ENCODE measurements at places on chromosomes 5 and 9. TPM values are rescaled to one million over a fixed set of nuclear protein-coding genes. Genes with fewer than 3 reads are reported as not detected.

DNA sequence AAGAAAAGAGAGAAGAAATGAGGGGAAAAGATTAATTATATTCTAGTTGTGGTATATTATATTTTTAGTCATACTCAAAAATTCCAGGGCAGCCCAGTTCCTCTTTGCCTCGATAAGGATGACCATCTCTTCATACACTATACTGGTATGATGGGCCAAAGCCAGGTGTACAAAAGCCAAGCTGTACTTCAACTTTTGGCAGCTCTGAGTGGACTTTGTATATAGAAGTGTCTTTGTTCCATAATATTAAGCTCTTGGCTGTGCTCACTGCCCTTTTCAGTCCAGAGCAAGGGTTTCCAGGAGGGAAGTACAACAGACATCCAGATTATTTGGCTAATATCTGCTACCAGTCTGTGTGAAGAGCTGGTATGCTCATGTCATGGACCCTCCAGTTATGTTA, 934.3 kb upstream of the CDH10 start:
- no peak for DNase-seq

GRCh38 chr9:74674077-74674476, 176.9 kb downstream of the RORB start:
- no peak for DNase-seq

Gene GABRA6
- not detected for total RNA-seq

GRCh38 chr5:68041293-68041692, 174.3 kb upstream of the PIK3R1 start:
- DNase-seq, result no peak

- no peak for DNase-seq
Observed at GRCh38 chr5:147731431-147732290, 50.9 kb downstream of the JAKMIP2 start.

DNA sequence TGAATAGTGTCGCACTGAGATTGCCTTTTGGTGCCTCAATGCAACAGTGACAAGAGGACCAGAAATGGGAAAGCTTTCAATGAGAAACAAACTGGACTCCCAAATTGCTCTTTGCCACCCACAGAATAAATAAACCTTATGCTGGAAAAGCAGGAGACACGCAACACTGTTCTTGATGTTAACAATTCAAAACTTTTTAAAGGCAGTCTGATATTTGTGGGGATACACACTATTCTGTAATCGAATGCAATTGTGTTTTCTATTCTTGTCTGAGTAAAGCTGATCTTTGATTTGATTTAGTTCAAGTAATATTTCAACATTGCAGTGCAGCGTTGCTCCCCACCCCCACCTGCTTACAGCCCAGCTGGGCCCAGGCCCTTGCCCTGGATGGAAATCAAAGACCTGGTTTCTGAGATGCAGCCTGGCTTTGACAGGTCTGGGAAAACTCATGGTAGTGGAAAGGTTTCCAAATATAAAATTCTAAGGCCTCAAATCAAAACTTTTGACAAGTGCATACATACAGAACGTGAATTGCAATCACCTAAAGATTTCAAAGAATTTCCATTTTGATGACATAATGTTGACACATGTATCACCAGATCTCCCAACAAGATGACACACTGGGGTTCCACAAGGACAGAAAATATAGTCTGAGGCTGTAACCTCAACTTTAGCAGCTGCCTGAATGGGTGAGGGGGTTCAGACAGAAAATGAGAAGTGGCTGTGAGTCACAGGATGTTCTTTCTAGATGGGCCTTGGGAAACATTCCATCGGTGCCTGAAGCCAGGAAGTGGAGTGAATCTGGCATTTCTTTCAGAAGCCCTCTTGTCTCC, 55.1 kb downstream of the ABCA1 start:
- DNase-seq, result peak; percentile 45

Gene SAXO1
- not detected for total RNA-seq

- no peak for DNase-seq
Observed at GRCh38 chr9:135165003-135165711, 77.7 kb downstream of the OLFM1 start.

DNA sequence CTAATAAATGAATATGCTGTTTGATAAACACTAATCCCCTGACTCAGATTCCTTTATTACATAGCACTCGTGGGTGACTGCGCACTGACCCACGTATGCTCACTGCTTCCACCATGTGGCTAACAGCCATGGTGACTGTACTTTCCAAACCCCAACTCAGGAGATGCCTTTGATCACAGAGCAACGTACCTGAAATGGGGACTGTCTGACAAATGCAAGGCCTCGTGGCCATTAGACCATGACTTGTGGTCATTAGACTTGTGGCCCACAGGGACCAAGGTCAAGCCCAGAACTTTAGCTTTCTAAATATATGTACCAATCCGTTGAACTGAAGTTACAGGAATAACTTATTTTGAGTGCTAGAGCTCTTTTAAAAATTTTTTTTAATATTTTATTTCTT, 46.6 kb downstream of the CYFIP2 start:
- DNase-seq, result peak; percentile 22

- peak; percentile 47 for DNase-seq
Observed at GRCh38 chr9:2560180-2560579, 61.4 kb upstream of the VLDLR start.

Gene NAA35
- total RNA-seq, result 21.3 TPM

GRCh38 chr5:3352711-3353110, 242.9 kb upstream of the IRX1 start:
- DNase-seq, result no peak

Gene EQTN
- total RNA-seq, result not detected

Gene PLCXD3
- total RNA-seq, result 3.9 TPM

GRCh38 chr9:134624137-134624591, 17.4 kb upstream of the COL5A1 start:
- no peak for DNase-seq

DNA sequence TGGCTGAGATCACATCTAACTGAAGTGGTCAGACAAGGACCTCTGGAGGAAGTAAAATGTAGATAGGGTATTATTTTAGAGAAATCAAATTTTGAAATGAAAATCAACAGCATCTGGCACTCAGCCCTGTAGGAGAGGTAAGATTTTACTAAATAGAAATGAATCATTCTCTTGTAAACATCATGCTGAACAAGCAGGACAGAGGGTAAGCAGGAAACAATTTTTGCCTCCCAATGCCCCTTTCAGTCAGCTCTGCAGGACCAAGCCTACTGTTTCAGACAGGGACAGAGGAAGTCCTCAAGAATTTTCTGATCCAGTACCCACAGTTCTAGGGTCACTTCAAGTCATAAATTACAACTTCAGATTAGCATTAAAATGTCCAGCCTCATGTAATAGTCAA, 190.1 kb downstream of the ESM1 start:
- DNase-seq, result no peak

GRCh38 chr5:43006424-43007202, 33.5 kb downstream of the ANXA2R start:
- DNase-seq, result no peak

Gene CNTFR
- 16.8 TPM for total RNA-seq

DNA sequence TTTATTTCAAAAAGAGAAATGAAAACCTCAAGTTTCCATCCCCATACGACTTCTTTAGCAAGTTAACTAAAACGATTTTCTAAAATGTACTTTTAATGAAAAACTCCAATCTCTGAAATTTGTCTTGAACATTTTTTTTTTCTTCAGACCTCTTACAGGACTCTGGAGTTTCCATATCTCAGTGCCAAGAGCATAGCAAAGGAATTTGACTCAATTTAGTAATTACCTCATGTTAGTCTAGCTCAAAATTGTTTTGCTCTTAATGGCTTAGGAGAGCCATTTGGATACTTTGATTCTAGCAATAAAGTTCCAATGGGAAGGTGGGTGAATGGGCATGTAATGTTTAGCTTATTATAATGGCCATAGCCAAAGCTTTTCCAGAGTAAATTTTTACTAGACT, 26.0 kb upstream of the SPATA31D4 start:
- DNase-seq, result no peak

DNA sequence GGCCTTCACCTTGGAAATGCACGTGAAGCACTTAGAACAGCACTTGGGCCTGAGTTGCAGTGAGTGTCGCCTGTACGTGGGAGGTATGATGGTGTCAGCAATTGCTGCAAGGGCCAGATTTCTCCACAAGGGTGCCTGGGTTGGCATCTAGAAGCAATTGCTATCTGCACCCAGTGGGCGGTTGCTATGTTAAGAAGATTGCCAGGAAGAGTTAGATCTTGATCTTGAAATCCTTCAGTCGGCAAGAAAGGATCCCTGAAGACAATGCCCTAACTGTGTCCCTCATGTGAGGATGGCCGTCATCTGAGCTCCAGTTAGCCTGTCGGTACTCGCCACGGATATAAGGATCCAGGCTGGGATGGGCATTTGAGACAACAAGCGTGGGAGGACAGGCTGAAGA, 62.9 kb downstream of the MAMDC2 start:
- DNase-seq, result no peak

DNA sequence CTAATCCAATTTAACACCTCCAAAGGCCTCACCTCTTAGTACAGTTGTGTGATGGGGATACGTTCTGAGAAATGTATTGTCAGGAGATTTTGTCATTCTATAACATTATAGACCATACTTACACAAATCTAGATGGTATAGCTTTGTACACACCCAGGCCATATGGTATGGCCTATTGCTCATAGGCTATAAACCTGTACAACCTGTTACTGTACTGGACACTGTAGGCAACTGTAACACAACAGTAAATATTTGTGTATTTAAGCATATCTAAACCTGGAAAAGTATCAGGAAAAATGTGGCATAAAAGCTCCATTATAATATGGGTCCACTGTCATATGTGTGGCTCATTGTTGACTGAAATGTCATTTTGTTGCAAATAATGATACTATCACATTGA, 12.1 kb downstream of the ACER2 start:
- no peak for DNase-seq

Gene PCDHGA8
- 4.2 TPM for total RNA-seq

- DNase-seq, result no peak
Observed at GRCh38 chr9:75432386-75432785, 344.1 kb downstream of the OSTF1 start.

Gene NPR2
- 20.1 TPM for total RNA-seq

Gene PDE8B
- 15.8 TPM for total RNA-seq

- DNase-seq, result no peak
Observed at GRCh38 chr5:17294639-17295311, 77.3 kb downstream of the BASP1 start.

DNA sequence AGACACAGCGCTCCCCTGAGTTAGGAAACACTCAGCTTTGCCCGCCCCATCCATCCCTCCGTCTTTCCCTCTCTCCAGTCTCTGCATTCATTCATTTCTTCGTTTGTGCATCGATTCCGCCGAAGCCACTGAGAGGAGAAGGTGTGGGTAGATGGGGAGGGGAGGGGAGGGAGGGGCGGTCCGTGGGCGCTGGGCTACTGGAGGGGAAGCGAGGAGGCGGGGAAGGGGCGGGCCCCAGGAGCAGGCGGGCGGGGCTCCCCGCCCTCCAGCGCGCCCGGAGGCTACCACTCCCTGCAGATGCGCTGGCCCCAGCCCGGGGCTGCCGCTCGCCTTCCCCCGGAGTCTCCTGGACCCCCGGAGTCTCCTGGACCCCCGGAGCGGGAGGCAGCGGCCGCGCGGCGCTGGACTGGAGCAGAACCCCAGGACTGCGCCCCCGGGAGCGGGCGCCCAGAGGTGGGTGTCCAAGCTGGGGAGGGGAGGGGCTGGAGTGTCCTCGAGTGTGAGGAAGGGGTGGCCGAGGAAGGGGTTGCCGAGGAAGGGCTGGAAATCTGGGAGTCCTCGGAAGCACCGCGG, 159.5 kb downstream of the C9orf152 start:
- DNase-seq, result peak; percentile 63

Gene CCDC180
- 5.2 TPM for total RNA-seq

DNA sequence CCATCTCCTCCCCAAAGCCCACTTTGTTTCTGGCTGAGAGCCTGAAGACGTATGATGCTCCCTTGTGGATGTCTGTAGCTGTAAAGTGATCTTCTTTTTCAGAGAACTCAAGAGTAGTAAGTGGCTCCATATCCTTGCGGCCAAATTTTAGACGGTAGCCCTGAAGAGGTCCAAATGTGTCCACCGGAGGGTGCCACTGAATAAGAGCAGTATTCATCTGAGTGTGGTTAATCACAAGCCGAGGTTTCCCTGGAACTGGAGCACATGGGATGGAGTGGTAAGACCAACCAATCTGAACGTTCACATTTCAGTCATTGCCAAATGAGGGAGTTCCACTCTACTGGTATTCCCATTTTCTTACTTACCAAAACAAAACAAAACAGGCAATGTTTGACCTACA, 686.5 kb upstream of the DMAC1 start:
- peak; percentile 20 for DNase-seq

GRCh38 chr9:38263532-38263931, 129.0 kb upstream of the ALDH1B1 start:
- no peak for DNase-seq

- no peak for DNase-seq
Observed at GRCh38 chr5:171776770-171777759, 8.6 kb upstream of the SMIM23 start.

Gene PLAC8L1
- total RNA-seq, result not detected

DNA sequence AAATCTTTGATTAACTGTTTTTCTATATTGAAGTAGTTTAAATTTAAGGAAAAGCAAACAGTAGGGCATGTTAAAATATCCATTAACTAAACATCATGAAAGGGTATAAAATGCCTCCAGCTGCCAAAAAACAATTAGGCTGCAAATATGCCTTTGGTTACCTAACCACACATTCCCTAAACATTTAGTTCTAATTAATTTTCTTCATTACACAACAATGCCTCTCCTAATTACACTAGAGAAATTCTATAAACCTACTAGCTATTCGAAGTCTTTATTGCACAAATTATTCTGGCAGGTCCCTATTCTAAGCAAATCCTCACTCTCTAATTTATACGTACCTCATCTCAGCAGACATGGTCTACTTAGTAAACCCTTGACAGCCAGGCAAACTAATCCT, 37.4 kb downstream of the MAT2B start:
- DNase-seq, result no peak

DNA sequence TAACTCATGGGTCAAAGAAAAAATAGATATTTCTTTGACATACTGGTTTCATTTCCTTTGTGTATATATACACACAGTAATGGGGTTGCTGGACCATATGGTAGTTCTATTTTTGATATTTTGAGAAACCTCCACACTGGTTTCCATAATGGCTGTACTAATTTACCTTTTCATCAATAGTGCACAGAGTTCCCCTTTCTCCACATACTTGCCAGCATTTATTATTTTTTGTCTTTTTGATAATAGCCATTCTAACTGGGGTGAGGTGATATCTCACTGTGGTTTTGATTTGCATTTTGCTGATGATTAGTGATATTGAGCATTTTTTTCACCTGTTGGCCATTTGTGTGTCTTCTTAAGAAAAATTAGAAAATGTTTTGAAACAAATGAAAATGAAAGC, 78.4 kb upstream of the CKMT2 start:
- DNase-seq, result no peak

- DNase-seq, result no peak
Observed at GRCh38 chr9:111301195-111301594, 28.8 kb downstream of the OR2K2 start.

GRCh38 chr9:2159521-2160454, 144.6 kb downstream of the SMARCA2 start:
- no peak for DNase-seq

Gene EGFLAM
- 4.6 TPM for total RNA-seq

DNA sequence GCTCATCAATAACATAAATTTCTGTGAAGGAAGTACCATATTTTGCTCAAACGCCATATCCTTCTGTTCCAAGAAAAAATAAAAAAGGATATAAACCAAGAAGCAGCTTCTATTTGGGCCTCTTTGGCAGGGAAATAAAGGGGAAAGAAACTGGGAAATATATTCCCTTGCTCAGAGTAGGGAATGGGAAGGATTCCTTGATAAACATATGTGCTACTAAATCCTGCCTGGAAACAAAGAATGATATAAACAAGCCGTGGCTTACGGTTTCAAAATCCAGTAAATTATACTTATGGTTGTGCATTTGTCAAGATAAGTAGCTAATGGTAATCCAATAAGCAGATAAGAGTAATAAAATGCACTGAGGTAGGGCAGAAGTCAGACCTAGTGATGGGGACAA, 481.6 kb downstream of the NTRK2 start:
- DNase-seq, result no peak

Gene MAMDC2
- total RNA-seq, result 4.0 TPM
